ENCODE measurements at places on chromosomes 11 and 22.

- DNase-seq, result no peak
Measured at GRCh38 chr22:23283591-23284503, 103.5 kb downstream of the BCR start.

GRCh38 chr11:72618803-72619202 is 55.4 kb downstream of the PDE2A start:
- DNase-seq, result no peak

GRCh38 chr11:125188021-125188420 is 23.5 kb downstream of the PKNOX2 start:
- DNase-seq, result no peak

GRCh38 chr22:20749453-20749852 is 24.5 kb upstream of the SERPIND1 start:
- peak; percentile 61 for DNase-seq

DNA sequence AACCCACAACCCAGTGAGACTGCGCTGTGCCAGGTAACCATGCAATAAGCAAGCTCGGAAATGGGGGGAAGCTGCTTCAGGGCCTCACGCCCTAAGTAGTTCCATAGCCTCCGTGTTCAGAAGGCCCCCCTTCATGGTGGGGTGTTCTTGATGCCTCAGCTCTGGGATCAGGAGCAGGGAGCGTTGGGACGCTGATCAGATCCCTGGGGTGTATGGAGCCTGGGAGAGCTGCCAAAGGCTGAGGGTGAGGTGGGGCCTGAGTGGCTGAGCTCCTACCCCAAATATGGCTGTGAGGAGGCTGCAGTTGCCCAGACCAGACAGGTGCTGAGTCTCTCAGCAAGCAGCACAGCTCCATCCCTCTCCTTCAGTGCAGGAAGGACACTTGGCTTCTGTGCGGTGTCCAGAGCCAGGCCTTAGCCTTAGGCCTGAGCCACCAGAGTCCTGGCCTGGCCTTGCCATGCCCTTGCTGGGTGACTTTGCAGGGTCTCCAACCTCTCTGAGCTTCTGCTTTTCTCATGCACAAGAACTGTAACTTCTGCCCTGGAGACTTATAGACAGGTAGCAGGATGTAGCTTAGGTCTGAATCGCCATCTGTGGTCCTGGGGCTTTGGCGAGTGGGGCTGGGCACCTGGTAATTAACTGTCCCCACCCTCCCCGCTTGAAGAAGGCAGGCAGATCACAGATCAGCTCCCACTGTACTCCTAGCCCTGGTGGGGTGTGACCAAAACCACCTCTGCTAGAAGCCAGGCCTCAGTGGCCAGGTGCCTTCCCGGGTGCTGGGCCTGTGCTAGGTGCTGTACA is 5.3 kb downstream of the MMP11 start:
- no peak for DNase-seq

DNA sequence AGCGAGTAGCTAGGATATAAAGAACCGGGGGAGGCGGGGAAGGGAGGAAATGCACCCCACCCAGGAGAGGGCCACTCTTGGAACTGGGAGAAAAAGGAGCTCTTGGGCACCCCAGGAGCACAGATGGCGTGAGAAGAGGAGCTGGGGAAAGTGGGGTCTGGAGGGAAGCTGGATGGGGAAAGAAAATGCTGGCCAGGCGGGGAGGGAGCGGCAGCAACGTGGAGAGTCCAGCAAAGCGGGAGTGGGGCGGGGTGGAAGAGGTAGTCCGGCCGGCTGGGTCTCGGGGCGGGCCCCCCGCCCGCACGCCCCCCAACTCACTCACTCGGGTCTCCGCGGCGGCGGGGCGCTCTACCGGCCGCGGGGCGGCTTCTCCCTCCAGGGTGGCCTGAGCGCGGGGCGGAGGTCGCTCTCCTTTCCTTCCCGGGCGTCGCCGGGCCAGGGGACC is 522 bp downstream of the TOB2 start:
- peak; percentile 59 for DNase-seq

- no peak for DNase-seq
Measured at GRCh38 chr22:47997052-47997590, 1234.7 kb downstream of the TBC1D22A start.

DNA sequence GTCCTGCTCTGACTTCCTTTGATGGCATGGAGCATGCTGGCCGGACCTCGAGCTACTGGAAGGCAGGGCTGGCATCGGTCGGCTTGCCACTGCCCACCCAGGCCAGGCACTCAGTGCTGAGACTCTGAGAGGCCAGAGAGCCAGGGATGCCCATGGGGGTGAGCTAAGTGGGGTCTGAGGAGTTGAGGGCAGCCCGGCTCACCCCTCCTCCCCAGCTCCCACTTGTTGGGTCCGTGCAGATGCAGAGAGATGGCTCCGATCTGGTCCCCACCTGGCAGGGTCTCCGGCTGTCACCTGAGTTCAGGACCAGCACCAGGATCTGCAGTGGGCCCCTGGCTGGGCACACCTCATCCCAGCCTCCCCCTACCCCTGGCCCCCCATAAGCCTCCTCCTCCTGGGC is 13.3 kb downstream of the LSP1 start:
- DNase-seq, result peak; percentile 30

- DNase-seq, result no peak
Measured at GRCh38 chr11:35683728-35684339, 21.3 kb downstream of the TRIM44 start.

DNA sequence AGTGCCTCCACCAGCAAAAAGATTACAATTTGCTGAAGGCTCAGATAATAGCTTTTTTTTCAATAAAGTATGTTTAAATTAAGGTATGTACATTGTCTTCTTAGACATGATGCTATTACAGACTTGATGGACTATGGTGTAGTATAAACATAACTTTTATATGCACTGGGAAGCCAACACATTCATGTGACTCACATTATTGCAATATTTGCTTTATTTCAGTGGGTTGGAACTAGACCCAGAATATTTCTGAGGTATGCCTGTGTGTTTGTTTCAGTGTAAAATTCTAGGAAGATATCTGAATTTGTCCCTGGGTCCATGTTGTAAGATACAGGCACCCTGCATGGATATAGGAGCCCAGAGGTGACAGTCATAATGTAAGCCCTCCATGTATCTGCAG is 120.0 kb upstream of the BDNF start:
- no peak for DNase-seq

Data from lower lobe of right lung (tissue), 2 donors.